ENCODE measurements at places on chromosomes 16 and 17. TPM values are rescaled to one million over a fixed set of nuclear protein-coding genes. Genes with fewer than 3 reads are reported as not detected.

Gene ADAP2
- 0.65 TPM for total RNA-seq

Gene CCDC144A
- 1.6 TPM for total RNA-seq

Gene GNAO1
- total RNA-seq = 4.9 TPM

Gene TMEM238L
- not detected for total RNA-seq

Gene SP6
- not detected for total RNA-seq

Gene ESRP2
- 0.48 TPM for total RNA-seq

Gene RSKR
- total RNA-seq = 20.7 TPM

Gene HOXB7
- 0.59 TPM for total RNA-seq
